RWPE1 (cell line): ENCODE measurements at places on chromosomes 2 and 18.

DNA sequence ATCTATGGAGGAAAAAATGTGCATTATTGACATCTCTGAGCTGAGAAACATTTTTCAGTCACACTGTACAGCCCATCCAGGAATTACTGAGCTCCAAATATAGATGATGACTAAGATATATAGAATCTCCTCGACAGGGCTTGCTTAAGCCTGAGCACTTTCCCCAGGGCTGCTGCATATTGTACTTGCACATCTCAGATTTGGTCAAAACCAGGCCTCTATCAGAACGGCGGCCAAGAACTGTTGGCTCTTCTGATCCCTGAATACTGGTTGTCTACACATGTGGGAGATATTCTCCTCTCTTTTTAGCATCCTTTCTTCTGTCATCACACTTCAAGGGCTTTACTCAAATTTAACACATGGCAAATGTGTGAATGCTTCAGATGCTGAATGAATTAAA is 201.5 kb upstream of the SLC35G4 start:
- DNase-seq = no peak

DNA sequence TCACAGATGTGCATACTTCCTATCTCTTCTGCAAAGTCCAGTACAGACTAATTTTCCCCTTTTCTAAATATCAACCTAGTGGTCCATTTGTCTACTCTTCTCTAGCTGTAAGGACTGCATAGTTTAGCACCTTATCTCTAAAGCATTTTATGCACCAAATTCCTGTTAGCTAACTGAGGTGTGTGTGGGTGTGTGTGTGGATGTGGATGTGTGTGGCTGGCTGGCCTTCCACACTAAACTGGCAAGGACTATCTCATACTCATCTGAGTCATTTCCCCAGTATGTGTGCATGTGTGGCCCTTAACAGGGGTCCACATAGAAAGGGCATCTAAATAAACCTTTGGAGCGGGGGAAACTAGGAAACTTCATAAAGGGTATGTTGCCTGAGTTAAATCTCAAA is 139.6 kb downstream of the TTC32 start:
- DNase-seq = no peak

GRCh38 chr2:71563872-71564271 is 110.5 kb downstream of the DYSF start:
- no peak for DNase-seq

GRCh38 chr18:28366676-28367075 is 189.7 kb upstream of the CDH2 start:
- no peak for DNase-seq
